Retinal pigment epithelial cell (primary cell): ENCODE measurements at places on chromosomes 1 and 21.

- DNase-seq = no peak
Observed at GRCh38 chr1:22790232-22791008, 79.8 kb downstream of the EPHB2 start.

GRCh38 chr21:33317786-33318486, 6.8 kb upstream of the IFNAR1 start:
- DNase-seq = no peak

- peak; percentile 2 for DNase-seq
Observed at GRCh38 chr1:31335007-31335406, 37.9 kb downstream of the FABP3 start.

- no peak for DNase-seq
Observed at GRCh38 chr1:40986328-40986783, 6.9 kb downstream of the CTPS1 start.

DNA sequence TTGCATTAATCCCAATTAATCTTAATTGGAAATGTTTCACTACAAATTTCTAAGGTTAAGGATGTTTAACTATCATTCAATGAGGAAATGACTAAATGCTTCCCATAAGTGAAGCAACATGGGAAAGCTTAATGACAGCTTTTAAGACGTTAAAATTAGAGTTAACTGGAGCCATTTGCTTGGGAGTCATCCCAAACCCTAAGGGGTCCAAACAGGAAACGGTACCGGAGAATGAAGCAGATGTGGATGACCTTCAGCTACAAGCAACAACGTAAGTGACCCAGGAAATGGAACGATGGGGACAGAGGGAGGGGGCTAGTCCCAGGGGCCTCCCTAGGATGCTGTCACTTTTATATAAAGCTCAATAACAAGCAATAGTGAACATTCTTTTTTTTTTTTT, 62.2 kb downstream of the CAPZB start:
- no peak for DNase-seq

DNA sequence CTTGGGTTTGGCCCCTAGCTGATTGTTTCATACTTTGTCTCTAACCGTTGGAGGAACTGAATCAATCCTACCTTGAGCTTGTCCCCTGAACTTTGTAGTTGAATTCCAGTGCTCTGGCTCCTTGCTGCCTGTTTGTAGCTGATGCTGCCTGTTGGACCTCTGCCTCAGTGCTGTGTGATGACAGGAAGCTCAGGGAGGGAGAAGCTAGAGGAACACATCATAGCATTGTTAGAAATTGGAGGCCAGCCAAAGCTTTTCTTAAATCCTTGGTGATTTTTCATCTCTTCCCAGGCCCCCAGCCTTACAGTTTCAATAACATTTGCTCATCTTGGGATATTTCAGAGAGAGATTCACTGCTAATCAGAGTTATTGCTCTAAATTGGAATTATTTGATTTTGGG, 34.0 kb downstream of the MACF1 start:
- peak; percentile 58 for DNase-seq

- DNase-seq = no peak
Observed at GRCh38 chr1:53634571-53634979, 104.4 kb downstream of the GLIS1 start.

GRCh38 chr1:7529917-7530316, 241.2 kb upstream of the VAMP3 start:
- DNase-seq = no peak

GRCh38 chr1:111399792-111400610, 27.5 kb downstream of the OVGP1 start:
- DNase-seq = peak; percentile 7
